ENCODE measurements at places on chromosomes 7 and 10.
A peak's percentile ranks its signal among the peaks of the same experiment; 100 is the strongest.

DNA sequence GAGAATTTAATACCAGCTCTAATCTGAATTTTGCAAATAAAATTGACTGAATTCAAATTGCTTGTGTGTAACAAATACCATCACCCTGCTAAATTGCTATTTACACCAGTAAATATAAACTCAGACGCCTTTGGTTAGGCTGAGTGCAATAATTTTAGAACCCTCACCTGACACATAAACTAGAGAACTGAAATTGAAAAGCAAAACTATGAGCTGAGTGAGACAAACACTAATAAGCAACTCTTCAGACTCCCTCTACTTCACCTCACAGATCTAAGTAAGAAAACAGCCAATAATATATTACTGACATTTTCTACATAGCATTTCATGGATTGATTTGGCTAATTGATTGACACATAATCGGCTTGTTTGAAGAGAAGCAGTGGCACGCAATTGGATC lies 621.2 kb downstream of the REEP3 start:
- DNase-seq, result no peak

GRCh38 chr7:80791509-80791929 lies 127.3 kb downstream of the SEMA3C start:
- DNase-seq, result no peak

DNA sequence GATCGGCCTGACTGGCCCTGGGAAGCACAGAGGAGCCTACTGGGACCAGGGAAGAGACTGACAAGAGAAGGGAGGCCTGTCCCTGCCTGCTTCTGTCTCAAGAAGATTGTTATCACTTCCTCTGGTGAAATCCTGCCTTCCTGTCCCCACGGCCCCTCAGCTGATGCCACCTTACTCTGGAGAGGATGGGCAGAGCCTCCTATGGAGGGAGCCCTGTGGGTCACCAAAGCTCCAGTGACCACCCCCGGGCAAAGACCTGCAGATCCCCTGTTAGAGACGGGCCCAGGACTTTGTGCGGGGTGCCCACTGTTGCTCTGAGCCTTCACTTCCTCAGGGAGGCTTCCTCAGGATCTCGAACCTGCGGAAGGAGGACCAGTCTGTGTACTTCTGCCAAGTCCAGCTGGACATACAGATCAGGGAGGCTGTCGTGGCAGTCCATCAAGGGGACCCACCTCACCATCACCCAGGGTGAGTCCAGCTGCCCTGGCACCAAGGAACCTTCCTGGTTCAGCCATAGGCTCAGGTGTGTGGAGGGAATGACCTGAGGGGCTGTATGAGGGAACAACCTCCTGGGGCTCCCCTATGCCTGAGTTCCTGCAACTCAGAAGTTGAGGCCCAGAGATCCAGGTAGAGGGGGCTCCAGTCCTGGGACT lies 1.4 kb upstream of the PILRB start:
- no peak for DNase-seq

- DNase-seq, result peak; percentile 15
Measured at GRCh38 chr10:30059209-30060107, at the start of gene JCAD. Gene JCAD, minus strand, starts transcription at chr10:30059586. Its CDS starts 11,774 bp downstream, at chr10:30047812.

- no peak for DNase-seq
Measured at GRCh38 chr7:73706126-73707044, 13.1 kb downstream of the STX1A start.

GRCh38 chr7:92723943-92724342 lies 112.4 kb downstream of the CDK6 start:
- DNase-seq, result no peak

DNA sequence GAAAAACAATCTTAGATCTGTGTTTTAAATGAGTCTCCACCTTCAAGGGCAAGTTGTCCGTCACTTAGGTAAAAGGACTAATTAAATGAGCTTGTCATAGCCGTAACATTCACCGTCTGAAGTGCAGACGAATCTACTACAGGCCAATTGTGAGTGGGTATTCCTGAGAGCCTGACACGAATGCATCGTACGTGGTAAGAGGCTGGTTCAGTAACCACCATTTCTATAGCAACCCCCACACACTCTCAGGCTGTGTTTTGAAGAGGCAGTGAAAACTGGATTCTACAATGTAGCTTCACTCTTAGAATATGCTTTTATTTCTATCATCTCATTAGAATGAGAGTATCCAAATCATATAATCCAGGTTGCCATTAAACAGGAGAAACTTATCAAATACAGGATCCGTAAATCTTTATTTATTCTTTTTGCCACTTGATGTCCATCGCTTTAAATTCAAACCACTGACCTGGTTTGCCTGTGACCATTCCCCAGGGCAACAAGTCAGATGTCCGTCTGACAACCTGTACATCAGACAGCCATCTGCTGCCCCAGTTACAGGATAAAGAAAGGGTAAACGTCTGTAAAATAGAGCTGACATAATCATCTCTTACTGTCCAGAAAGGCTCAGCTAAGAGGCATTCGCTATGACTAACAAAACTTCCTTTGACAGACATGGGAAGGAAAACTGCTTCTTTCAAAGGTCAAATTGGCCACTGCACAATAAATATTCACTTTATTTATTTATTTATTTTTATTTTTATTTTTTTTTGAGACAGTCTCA lies 70.3 kb upstream of the NMT2 start:
- no peak for DNase-seq

DNA sequence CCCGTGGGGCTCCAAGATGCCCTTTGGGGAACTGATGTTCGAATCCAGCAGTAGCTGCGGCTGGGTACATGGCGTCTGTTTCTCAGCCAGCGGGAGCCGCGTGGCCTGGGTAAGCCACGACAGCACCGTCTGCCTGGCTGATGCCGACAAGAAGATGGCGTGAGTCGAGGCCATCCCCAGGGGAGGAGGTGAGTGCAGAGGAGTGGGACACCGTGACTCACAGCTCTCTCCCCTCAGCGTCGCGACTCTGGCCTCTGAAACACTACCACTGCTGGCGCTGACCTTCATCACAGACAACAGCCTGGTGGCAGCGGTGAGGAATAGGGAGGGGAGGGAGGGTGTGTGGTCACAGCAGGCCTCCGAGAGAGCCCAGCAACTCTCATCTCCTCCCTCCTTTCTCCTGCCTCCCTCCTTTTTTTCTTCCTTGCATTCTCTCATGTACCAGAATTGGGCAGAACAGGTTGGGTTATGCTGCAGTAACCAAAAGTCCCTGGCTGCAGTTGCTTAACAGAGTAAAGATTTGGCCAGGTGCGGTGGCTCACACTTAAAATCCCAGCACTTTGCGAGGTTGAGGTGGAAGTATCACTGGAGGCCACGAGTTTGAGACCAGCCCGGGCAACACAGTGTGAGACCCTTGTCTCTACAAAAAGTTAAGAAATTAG lies 16.5 kb downstream of the ARPC1B start:
- DNase-seq, result no peak

DNA sequence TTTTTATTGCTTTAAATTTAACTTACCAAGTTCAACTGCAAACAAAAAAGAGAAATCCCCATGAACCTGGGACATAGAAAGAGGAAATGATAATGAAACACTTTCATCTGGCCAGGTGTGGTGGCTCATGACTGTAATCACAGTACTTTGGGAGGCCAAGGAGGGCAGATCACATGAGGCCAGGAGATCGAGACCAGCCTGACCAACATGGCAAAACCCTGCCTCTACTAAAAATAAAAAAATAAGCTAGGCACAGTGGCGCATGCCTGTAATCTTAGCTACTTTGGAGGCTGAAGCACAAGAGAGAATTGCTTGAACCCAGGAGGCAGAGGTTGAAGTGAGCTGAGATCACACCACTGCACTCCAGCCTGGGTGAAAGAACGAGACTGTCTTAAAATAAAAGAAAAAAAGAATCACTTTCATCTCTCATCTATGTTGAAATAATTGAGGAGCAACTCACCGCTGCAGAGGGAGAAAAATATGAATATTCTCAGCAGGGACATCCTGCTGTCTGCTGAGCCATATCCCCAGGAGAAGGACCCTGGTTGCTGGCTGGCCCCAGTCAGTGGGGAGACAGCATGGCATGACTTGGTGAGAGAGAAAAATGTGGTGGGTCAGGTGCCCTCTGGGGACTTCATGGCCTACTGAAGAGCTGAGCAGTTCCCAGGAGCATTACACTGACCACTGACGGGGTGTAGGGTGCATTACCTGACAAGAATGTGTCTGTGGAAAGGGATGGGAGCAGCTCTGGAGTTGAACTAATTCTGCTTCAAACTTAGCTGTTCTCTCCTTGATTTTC lies 22.8 kb upstream of the TARP start:
- DNase-seq, result no peak

DNA sequence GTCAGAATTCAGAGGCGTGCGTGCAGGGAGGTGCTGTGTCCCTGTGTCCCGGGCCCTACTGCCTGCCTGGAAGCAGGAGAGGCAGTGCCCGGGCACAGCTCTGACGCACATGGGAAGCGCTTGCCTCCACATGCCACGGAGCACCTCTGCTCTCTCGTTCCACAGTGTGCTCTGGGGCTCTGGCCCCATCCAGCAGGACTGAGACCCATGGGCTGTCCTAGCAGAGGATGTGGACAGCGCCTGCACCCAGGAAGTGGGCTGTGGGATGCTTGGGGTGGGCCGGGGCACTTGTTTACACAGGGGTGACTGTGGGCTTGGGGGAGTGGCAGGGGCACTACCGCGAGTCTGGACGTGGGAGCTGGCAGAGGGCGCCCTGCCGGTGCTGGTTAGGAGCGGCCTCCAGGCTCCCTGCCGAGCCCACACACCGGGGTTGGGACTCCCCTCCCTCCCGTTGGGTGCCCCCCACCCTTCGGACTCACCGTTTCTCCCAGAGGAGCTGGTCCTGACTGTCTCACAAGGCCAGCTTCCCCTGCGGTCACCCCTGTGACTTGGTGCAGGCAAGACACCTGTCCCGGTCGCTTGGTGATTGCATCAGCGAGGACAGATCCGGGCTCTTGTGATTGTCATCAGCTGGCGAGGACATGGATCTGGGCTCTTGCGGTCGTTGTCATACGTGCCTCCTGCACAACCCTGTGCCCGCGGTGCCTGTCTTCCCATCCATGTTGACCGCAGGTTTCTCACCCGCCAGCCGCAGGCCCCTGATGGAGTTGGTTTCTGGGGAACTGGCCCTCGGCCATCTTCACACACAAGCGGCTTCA lies 83.1 kb downstream of the NKX6-2 start:
- DNase-seq, result no peak

DNA sequence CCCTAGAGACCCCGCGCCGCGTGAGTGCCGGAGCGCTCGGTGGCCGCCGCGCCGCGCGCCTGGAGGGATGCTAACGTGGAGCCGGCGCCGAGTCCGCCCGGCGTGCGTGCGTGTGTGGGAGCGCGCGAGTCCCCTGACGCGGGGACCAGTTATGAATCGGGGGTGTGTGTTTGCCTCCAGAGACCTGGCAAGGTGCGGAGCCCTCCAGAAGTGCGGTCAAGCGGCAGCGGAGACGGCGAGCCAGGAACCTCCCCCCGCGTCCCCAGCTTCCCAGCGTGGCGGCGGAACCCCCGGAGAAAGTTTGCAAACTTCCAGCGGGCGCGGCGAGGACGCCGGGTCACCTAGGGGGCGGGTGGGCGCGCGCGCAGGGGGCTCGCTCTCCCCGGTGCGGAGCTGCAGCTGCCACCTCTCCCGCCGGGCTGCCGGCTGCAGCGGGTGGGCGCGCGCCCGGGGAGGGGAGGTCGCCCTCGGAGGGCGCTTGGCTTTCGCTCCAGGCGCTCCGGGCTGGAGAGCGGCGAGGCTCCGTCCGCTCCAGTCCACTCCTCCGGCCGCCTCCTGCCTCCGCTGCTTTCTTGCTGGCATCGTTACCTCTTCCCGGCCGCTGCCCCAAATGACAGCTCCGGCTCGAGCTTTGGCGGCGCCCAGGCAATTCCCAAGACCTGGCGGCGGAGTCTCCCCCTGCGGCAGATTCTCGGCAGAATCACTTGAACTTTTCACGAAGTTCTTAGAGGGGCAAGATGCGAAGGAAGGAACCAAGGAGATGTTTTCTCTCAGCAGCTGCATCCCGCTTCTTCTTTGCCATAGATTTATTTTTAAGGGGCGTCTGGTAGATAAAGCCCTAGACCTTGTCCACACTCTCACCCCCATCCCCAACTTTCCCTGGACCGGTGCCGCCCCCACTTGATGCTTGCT lies 2.3 kb upstream of the CREB5 start:
- DNase-seq, result no peak

- DNase-seq, result no peak
Measured at GRCh38 chr10:93030409-93030808, 30.2 kb upstream of the CYP26C1 start.

DNA sequence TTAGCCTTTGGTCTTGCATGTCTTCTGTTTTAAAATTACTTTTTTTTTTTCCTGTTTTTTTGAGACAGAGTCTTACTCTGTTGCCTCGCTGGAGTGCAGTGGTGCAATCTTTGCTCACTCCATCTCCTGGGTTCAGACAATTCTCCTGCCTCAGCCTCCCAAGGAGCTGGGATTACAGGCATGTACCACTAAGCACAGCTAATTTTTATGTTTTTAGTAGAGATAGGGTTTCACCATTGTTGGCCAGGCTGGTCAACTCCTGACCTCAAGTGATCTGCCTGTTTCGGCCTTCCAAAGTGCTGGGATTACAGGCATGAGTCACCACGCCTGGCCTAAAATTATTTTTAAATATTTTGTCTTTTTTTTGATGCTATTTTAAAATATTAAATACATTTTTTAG lies 38.5 kb downstream of the MLLT10 start:
- DNase-seq, result no peak

- no peak for DNase-seq
Measured at GRCh38 chr10:24177636-24178035, 31.3 kb upstream of the KIAA1217 start.

DNA sequence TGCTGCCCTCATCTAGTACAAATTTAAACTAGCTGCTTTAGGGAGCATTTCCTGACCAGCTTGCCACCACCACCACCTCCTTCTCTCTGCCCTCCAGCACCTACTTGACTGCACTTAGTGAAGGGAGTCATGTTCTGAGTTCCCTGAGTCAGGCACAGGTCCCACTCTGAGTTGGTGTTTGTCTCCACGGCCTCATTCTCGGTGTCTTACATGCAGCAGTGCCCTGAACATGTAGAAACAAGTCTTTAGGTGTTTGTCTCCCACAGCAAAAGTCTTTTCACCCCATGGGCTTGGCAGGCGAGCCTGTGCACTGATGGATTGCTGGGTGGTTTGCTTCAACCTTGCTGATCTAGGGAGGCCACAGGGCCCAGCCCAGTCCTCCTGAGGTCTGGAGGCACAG lies 16.9 kb downstream of the TSPAN14 start:
- no peak for DNase-seq

- no peak for DNase-seq
Measured at GRCh38 chr10:121526801-121527221, 71.4 kb downstream of the FGFR2 start.

GRCh38 chr7:82428186-82428961 lies 15.2 kb downstream of the CACNA2D1 start:
- DNase-seq, result no peak

GRCh38 chr10:57023626-57024025 lies 662.6 kb upstream of the ZWINT start:
- DNase-seq, result no peak

Data from stimulated activated CD8-positive, alpha-beta memory T cell treated with anti-CD3 and anti-CD28 coated beads, Interleukin-4, amount 100 ng/mL, for 1 hour (primary cell).